ENCODE measurements at places on chromosomes 11 and 22.

GRCh38 chr11:40321537-40321936, 1137.9 kb downstream of the LRRC4C start:
- no peak for DNase-seq

DNA sequence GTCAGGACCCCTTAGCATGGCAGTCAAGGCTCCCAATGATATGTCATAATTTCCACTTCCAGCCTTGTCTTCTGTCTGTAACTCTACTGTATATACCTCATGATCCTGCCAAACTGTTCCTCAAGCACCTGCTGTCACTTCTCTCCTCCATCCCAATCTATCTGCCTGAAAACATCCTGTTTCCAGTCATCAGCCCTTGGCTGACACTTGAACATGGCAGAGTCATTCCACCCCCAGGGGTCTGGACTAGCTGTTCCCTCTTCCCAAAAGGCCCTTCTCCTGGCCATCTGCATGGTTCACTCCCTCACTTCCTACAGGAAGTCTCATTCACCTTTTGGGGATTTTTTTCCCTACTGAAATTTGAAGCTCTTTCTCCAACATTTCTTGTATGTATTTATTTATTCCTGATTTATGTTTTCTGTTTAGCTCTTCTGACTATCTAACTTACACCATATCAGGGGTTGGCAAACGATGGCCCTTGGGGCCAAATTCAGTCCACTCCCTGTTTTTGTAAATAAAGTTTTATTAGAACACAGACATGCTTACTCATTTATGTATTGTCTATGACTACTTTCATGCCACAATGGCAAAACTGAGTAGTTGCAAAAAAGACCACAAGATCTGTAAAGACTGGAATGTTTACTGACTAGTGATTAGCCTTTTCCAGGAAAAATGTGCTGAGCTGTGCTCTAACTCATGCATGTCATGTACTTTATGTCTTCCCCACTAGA, 278.4 kb downstream of the KIRREL3 start:
- DNase-seq, result no peak

- no peak for DNase-seq
Observed at GRCh38 chr11:89421718-89422117, 69.5 kb downstream of the NOX4 start.

- DNase-seq, result no peak
Observed at GRCh38 chr11:23875176-23875850, 621.5 kb upstream of the LUZP2 start.

GRCh38 chr11:33187998-33188722, 26.9 kb upstream of the CSTF3 start:
- DNase-seq, result no peak

DNA sequence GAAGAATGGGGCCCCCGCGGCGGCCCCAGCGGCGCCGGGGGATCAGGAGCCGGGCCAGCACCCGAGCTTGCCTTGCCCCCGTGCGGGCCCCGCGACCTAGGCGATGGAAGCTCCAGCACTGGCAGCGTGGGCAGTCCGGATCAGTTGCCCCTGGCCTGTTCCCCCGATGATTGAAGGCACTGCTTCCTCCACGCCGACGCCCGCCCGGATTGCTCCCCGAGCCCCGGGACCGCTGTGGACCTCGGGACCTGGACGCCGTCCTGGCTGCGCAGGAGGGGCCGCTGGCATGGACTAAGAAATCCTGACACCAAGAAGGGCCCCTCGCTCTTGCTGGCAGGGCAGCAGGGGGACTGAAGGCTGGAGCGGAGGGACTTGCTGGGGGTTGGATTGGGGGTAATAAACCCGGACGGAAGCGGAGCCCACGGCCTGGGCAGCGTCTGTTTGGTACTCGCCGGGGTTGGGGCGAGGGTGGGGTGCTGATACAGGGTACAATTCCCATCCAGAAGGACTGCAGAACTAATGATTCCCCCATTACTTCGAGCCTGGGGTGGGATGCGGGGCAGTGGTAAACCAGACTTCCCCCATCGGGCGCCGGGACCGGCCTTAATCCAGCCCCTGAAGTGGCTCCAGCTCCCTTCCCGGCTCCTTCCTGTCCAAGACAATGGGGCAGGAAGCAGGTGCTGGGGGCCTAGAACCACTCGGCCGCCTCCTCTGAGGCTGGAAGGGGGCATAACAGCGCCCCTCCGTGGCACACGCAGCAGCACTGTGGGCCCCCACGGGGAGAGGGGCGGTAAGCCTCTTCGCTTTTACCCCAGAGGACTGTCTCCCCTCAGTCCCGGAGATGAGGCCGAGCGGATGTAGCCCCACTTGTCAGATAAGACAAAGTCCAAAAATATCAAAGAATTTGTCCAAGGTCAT, 1.0 kb downstream of the CCDC85B start:
- DNase-seq, result no peak

- no peak for DNase-seq
Observed at GRCh38 chr22:29043906-29044575, 17.6 kb downstream of the C22orf31 start.
